ENCODE measurements at places on chromosomes 3 and 15.

GRCh38 chr3:195744437-195744836, 23.7 kb downstream of the MUC20 start:
- no peak for DNase-seq

GRCh38 chr3:88987776-88988175, 119.6 kb upstream of the EPHA3 start:
- DNase-seq = no peak

DNA sequence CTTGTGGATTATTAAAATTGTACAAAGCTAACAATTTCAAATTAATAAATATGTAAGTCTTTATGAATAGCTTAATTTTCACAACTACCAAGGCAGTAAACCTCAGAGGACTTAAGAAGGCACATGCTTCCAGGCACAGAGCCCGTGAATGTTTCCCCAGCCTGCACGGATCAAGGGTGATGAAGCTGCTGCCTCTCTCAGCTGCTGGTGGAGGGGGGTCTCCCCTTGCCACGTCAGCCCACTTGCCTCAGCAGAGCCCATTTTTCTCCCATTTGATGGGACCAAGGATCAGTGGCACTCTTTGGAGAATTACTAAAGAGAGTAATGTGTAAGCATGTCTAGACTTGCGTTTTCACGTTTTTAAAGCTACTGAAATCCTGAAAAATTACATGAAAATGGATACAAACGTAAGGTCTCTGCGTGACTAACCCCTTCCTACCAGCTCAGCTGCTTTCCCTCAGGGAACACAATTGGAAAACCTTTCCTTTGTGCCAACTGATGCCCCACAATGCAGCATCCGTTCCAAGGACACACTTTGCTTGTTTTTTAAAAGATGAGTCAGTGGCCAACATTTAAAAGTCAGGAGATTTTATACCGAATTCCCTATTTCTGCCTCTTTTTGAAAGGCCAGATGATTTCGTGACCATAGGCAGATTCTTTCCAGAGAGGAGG, 494.1 kb downstream of the GABRG3 start:
- DNase-seq = no peak

- no peak for DNase-seq
Observed at GRCh38 chr3:152360966-152361365, 92.2 kb downstream of the MBNL1 start.

- DNase-seq = no peak
Observed at GRCh38 chr3:174776123-174776522, 83.0 kb upstream of the NAALADL2 start.

GRCh38 chr3:4898454-4899313, 80.6 kb upstream of the BHLHE40 start:
- DNase-seq = no peak

GRCh38 chr3:155158346-155159037, 78.4 kb downstream of the MME start:
- DNase-seq = no peak

DNA sequence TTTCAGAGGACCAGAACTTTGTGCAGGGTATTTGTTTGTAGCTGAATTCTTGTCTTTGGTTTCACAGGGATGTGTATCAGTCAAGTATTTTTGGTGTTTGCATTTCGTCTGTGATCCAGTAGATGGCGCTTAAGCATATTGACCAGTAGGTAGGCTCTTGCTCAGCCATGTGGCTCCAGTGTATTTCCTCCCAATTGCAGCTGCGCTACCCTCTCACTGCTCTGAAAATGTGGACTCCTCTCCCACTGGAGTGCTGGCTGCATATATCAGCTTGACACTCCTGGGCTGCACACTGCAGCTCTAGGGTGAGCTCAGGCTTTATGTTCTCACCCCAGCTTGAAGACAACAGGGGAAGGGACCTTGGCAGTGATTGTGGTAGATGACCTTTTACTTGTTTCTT, 1264.3 kb upstream of the ALCAM start:
- no peak for DNase-seq

DNA sequence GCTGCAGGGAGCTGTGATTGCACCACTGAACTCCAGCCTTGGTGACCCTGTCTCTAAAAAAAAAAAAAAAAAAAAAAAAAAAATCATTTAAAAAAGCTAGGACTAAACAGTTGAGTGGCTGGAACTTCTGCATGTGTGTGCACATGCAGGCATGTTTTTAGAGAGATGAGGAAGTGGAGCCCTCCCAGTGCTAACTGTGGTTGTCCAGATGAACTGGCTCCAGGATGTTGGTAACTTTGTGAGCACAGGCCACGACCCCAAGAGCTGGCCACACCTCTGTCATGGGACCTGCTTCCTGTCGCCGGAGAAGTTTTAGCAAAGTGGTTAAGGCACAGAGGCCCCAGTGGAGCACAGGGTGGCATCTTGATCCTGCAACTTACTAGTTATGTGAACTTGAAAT, 27.0 kb downstream of the CHCHD6 start:
- no peak for DNase-seq

DNA sequence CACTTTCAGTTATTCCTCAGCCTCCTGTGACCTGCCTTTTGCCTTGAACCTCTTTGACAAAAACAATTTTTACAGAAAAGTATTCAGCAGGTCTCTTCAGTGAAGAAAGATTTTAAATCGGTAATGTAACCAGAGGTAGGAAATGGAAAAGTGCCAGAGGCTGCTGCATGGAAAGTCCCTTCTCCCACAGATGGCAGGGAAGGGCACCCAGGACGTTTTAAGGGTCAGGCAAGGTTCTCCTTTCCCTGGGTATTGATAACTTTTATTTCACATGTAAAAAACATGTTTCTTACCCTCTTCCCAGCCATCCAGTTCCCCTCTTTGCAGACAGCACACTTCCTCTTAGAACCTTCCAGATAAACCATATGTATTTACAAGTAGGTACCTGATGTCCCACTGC, 185.6 kb downstream of the OR4M2 start:
- DNase-seq = no peak

- no peak for DNase-seq
Observed at GRCh38 chr3:31573036-31573779, 40.5 kb downstream of the STT3B start.

- DNase-seq = no peak
Observed at GRCh38 chr3:171784387-171784786, 25.9 kb downstream of the PLD1 start.

- DNase-seq = no peak
Observed at GRCh38 chr3:135329479-135329878, 534.4 kb downstream of the EPHB1 start.

GRCh38 chr15:64285871-64286270, 70.1 kb downstream of the CSNK1G1 start:
- no peak for DNase-seq

DNA sequence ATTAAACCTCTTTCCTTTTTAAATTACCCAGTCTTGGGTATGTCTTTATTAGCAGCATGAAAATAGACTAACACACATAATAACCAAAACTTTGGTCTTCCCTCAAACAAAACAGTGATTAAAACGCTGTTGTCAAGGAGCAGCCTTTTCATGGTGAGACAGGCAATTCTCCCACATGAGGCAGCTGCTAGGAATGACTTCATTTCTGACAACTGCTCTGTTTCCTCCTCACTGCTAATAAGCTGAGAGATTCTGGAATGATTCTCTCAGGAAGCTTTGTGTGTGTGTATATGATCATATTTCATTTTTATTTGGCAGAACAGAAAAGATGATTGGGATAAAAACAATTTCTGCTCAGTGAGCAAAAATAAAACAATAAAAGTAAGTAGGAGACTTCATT, 580.6 kb upstream of the ADAMTS9 start:
- DNase-seq = no peak

DNA sequence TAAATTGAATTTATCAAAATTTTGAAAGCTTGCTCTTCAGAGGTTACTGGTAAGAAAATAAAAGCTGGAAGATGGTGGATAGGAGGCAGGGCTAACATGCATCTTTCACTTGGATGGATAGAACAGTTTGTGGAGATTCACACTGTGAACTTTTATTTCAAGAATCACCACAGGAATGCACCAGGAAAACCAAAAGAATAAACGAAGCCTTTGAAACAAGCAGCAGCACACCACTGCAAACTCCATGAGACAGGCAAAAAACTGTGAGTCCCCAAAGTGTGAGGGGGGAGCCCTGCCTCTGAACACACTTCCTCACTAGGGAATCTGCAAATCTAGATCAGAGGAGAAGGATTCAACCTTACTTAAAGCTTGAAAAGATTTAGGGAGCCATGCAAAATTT, 122.2 kb downstream of the RTP4 start:
- no peak for DNase-seq

- no peak for DNase-seq
Observed at GRCh38 chr15:65264863-65265430, 21.7 kb downstream of the PARP16 start.

DNA sequence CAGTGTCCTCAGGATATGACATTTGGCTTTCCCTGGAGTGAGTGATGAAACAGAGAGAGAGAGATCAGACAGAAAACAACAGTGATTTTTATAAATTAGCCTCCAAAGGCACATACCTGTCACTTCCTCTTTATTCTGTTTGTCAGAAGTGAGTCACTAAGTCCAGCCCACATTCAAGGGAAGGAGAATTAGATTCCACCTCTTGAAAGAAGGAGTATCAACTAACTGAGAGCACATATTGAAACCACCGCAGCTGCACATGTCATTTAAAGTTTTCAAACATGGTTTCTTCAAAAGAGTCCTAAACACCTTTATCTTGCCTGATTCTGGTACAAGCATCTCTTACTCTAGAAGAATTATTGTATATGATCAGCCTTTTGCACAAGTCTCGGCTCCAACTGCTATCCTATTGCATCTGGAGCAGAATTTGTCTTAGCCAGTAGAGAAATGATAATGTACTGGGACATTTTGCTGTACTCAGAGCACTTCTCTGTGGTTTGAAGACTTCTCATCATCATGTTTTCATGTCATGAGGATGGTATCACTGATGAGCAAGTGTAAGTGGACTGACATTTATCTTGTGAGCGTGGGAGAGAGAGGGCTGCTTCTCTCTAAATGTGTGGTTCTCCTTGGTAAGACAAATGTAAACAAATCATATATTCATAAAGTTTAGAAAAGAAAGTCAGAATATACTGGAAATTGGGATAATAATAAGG, 338.9 kb upstream of the CFAP20DC start:
- no peak for DNase-seq

DNA sequence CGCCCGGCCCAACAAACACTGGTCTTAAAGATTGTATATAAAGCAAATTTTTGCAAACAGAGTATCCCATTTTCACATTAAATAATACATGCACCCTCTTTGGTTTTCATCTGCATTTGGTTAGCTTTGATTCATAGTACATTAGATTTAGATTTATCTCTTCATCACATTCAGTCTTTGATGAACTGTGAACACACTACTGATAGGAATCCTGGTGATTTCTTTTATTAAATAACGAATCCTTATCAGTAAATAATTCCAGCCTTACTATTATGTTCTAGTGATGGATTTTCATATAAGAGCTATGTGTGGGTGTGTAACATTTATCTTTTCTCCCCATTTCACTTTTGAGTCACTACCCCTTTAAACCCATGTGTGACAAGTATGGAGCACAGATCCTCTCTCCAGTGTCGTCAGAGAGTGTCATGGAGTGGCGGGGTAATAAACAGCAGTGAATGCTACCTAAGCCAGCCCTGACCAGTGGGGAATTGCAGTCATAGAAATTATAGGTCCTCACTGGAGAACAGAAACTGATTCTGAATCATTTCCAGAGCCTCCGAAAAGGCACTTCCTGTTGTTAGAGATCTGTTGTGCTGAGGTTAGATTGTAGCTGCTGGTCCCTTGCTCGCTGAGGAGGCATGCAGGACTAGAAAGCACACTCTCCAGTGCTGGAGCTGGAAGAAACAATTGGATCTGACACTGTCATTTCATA, 22.0 kb downstream of the SLC7A14 start:
- DNase-seq = no peak

- no peak for DNase-seq
Observed at GRCh38 chr3:54691289-54691771, 236.5 kb downstream of the LRTM1 start.

DNA sequence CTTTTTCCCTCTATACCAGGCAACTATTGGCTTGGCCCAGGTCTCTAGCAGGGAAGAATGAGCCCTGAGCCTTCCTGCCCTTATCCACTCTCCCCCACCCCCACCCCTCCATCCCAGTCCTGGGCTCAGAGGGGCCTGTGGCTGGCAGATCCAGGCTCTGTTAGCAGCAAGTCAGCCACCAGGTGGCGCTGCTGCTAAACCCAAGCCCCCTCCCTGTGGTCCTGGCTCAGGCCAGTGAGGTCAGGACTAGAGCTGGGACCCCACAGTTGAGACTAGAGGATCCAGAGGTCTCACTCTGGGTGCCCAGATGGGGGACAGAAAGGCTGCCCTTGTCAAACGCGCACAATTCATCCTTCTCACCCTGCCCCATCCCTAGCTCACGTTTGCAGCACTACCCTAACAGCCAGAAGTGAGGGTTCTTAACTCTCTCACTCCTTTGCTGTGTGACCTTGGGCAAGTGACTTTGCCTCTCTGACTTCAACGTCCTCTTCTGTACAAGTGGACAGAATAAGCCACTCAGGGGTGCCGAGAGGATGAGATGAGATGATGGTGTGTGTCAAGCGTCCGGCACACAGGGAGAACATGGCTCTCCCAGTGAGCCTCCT, 46.8 kb upstream of the SLC6A1 start:
- DNase-seq = peak; percentile 26

GRCh38 chr3:107512108-107512507, 10.7 kb upstream of the BBX start:
- no peak for DNase-seq

- no peak for DNase-seq
Observed at GRCh38 chr3:45858809-45859543, 17.1 kb upstream of the LZTFL1 start.

DNA sequence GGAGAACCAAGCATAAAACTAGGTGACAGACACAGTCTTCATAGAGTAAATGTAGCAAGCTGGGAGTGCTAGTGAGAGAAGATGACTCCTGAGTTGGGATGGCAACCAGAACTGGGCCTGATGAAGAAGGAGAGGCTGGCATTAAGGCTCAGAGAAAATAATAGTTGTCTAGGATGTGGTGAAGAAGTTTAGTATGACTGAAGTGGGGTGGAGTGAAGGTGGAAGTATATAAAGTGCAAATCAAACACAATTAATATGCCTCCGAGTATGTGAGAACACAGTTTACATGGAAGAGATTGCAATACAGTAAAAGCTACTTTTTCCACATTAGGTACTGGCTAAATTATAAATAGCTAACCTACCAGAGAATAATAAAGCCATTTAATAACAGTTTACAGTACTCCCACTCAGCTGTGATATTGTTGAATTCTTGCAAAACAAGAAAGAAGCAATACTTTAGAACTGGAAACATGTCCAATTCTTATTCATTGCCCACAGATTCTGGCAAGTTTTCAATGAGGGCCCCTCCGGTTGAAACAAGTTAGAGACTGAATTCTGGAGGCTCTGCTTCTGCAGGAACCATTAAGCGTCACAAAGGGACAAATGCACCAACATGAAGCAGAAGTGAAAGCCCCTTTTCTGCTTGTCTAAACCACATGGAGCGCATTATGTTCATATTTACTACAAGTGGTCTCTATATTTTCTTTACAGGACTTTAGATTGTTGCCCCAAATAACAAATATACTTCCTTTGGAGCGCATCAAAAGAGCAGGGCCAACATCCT, 243.7 kb downstream of the SLC9A9 start:
- no peak for DNase-seq

DNA sequence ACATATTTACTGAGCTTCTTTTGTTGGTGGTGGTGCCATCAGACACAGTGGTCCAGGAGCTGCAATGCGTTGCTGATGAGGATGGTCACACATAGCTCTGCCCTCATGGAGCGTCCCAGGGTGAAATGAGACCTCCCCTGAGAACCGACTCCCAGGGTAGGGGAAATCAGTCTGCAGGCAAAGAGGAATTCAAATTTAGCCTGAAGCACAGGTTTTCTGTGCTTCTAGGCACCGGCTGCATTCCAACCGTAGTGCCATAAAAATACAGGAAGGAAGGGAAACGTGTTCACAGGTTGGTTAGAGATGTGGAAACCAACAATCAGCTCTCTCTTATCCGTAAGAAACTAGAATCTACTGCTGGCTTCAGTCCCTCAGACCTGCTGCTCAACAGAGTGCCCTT, 19.2 kb downstream of the SMAD3 start:
- no peak for DNase-seq

Data from CD4-positive, alpha-beta T cell treated with Interleukin-15 for 1 hour (primary cell).